ENCODE measurements at places on chromosomes 3 and 15.

GRCh38 chr3:41662288-41662687, 299.6 kb downstream of the ULK4 start:
- DNase-seq: no peak

GRCh38 chr3:36972163-36972562, 20.8 kb downstream of the EPM2AIP1 start:
- DNase-seq: no peak

- no peak for DNase-seq
Measured at GRCh38 chr3:172103724-172104123, 64.3 kb downstream of the FNDC3B start.

DNA sequence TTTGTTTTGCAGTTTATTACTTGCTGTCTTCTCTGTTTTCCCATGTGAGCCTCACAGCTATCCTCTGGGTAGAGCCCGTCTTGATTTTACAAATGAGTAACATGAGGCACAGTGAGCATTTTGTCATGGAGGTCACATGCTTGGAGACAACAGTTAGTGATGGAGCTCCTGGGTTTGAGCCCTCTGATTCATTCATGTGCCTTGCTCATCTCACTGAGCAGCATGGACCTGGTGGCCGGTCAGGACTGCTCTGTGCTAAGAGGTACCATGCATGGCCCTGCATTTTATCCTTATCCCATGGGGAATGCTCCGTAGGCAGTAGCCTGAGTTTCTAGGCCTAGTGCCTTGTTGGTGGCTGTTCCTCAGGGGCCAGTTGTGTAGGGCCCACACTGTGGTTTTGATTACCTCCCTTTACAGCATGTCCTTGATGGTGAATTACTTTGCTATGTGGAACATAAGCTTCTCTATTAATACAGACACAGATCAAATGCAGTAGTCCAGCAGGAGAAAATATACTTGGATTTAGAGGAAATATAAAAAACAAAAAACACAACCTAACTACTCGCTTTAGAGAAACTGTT, 35.6 kb downstream of the MAP2K5 start:
- no peak for DNase-seq

GRCh38 chr3:50100956-50101845, 12.5 kb downstream of the RBM5 start:
- no peak for DNase-seq
